Stimulated activated CD4-positive, alpha-beta T cell treated with anti-CD3 and anti-CD28 coated beads, Interleukin-1b, Interleukin-23, amount 100 ng/mL, for 1 hour (primary cell): ENCODE measurements at places on chromosomes 4 and X.

DNA sequence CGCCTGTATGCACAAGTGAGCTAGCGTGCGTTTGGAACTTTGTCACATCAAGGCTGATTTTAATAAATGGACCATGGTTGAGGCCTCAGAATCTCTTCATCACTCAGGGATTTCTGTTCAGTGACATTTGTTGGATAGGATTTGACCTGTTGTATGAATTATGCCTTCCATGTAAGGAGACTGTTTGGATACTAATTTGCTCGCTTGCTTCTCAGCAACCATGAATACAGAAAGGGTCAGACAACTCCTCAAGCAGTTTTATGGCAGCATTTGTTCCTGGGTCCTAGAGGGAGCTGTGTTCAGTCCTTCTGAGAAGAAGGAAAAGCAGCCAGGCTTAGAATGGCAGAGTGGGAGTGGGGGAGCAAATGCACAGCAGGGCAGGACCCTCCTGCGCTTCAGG is 269.7 kb upstream of the LCORL start:
- DNase-seq = no peak

- DNase-seq = no peak
These were observed 944 bp downstream of the SNX25 start for GRCh38 chr4:185210102-185210981.

DNA sequence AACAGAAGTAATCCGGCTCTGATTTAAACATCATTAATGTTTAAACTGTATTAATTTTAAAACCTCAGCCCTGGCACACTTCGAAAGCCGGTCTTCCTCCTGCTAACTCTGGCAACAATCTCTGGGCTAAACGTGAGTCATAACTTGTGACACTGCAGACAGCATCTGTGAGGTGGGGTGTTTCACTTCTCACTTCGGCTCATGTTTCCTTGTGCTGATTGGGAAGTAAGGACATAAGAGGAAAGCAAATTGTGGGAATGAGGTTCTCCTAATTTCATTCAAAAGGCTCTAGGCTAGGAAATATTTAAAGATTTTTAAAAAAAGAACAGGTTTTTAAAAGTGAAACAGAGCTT is 139.9 kb upstream of the USP9X start:
- DNase-seq = no peak

- DNase-seq = no peak
These were observed 9.3 kb downstream of the BST1 start for GRCh38 chr4:15712214-15712613.

- no peak for DNase-seq
These were observed 109.6 kb downstream of the LDB2 start for GRCh38 chr4:16788868-16789267.

- no peak for DNase-seq
These were observed 32.9 kb upstream of the PDGFC start for GRCh38 chr4:157004279-157005161.

DNA sequence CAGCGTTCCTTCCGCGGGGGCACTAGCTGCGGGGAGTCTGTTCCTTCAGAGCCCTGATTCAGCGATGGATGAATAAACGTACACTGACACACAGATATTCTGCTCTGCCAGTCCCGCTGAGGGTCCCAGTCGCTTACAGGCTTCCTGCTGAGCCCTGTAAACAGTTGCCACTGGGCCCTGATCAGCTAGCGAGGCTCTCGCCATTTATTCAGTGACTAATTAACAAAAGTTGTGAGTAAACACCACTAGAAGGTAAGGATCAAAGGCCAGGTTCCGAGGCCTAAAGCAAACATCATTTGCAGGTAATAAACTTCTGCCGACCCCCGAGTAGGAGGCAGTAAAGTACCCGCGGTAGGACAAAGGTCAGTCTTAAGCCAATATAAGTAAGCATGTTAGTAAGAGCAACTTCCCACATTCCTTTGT is 442.6 kb upstream of the GALNT7 start:
- no peak for DNase-seq

- no peak for DNase-seq
These were observed 58.9 kb downstream of the PPM1K start for GRCh38 chr4:88225232-88226105.

DNA sequence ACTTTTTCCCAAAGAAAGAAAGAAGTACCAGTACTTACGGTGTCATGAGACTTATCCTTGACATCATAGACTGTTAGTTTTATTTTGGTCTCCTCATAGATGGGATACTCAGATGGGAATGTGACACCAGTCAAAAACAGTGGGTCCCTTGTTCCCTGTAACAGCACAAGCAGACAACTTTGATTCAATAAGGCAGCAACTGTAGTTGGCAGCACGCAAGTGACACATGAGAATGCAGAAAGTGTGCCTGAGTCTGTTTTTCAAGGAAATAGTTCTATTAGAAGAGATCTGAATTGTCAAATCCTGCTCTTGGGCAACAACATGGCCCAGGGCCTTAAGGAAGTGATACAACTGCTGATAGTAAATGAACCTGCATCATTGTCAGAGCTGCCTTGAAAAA is 443.2 kb downstream of the INPP4B start:
- DNase-seq = no peak

DNA sequence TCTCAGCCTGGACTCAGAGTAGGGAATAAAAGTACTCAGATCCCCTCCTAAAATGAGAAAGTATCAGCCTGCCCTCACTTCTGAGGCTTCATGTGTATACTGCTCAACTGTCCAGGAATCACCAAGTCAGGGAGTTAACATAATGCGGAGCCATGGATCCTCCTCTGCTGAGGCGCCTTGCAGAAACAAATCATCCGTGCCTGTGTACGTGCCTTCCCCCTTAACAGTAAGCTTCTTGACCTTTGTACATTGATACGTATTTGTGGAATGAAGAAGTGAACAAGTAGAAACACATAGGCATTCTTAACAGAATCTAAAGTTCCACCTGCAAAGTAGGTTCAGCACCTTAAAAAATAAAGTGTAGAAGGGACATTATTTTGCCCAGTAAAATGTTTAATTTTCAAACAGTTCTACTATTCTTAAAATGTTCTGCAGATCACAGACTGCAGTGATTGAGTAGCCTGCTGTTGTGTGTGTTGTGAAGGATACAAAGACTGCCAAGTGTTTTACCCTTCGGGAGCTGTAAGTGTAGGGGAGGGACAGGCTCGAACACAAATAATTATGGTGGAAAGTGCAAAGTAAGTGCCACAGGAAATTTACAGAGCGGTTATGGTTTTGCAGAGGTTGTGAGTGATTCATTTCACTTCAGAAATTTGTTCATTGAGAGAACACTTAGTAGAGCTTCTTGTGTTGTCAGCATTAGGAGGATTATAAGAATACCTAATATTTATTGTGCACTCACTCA is 61.9 kb downstream of the ARHGAP10 start:
- no peak for DNase-seq

DNA sequence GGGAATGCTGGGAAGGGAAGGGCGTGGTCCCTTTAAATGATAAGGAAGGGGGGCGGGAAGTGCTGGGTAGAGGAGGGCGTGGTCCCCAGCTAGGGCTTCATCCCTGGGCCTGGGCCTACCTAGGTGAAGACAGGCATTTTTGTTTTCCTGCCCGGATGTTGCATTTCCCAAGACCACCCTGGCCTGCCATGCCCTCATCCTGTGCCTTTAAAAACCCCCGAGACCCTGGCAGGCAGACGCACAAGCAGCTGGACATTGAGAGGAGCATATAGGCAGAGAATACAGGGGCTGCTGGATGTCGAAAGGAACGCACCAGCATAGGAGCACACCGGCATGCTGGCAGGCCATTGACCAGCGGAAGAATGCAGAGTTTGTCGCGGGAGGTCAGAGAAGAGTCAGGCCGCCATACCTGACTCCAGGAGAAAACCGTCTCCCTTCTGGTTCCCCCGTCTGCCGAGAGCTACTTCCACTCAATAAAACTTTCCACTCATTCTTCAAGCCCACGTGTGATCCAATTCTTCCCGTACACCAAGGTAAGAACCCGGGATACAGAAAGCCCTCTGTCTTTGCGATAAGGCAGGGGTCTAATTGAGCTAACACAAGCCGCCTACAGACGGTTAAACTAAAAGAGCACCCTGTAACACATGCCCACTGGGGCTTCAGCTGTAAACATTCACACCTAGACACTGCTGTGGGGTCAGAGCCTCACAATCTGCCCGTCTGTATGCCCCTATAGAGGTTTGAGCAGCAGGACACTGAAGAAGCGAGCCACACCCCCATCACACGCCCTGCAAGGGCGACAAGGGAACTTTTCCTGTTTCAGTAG is 2.9 kb upstream of the AGA start:
- DNase-seq = no peak

DNA sequence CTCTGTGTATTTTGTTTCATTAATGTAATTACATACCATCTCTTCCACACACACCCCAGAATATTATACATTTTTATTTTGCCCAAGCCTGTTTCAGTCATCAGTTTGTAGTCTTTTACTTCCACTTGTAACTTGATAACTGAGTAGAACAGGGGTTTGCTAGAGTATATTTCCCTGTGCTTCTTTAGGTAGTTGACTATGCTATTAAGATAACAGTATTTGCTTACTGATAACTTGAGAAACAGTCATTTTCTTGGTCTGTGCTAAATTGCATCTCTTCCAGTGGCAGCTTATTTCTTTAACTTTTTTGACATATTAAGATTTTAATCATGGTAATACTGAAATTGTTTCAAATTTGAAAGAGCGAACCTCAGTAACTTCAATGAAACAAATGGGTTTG is 7.0 kb upstream of the XK start:
- no peak for DNase-seq

DNA sequence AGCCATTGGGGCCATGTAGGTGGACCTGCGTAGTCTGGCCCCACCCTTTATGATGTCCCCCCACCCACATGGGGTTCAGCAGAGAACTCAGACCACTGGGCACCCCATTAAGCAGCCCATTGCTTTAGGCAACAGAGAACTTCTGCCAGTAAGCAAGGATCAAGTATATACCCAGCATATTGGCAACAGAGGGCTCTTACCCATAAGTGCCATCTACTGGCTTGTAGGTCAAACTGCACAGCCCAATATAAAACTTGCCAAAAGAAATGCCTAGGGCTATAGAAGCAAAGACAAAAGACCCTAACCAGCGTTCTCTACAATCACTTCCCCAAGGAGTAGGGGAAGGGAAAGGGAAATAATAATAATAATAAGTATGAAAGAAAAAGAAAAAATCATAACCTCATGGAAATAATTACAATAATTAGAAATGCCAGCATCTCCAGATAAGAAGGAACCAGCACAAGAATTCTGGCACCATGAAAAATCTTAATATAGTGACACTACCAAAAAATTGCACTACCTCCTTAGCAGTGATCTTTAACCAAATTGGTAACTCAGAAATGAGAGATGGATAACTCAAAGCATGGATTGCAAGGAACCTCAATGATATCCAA is 1090.7 kb downstream of the FAT4 start:
- no peak for DNase-seq
